Activated B cell treated with CpG ODN at 0.5 μM for 24 hours (primary cell): ENCODE measurements at places on chromosomes 5 and 9. TPM values are rescaled to one million over a fixed set of nuclear protein-coding genes. Genes with fewer than 3 reads are reported as not detected.

Gene NEUROG1
- not detected in 2 replicates for total RNA-seq

Gene IFNA4
- total RNA-seq: not detected in 2 replicates

Gene ADGRV1
- total RNA-seq: 0.13 TPM in 1 of 2 replicates, not detected in the other

Gene TAF11L5
- total RNA-seq: not detected in 2 replicates

Gene ZNF658
- total RNA-seq: 3.7 and 4.7 TPM in 2 replicates

Gene PCDHA2
- not detected in 2 replicates for total RNA-seq

Gene HCN1
- not detected in 2 replicates for total RNA-seq

Gene SLC6A18
- total RNA-seq: not detected in 2 replicates

Gene SLC22A4
- total RNA-seq: not detected in 2 replicates

Gene RAD50
- 42.5 and 42.6 TPM in 2 replicates for total RNA-seq

Gene SLC25A25
- total RNA-seq: 8.0 and 9.4 TPM in 2 replicates

Gene RNF130
- total RNA-seq: 17.6 and 18.5 TPM in 2 replicates

Gene PRRC1
- 33.6 and 34.7 TPM in 2 replicates for total RNA-seq

Gene SLC6A7
- total RNA-seq: not detected in 2 replicates

Gene KCNV2
- not detected in 2 replicates for total RNA-seq

Gene GFPT2
- 0.39 and 0.62 TPM in 2 replicates for total RNA-seq

Gene GPR21
- 0.95 and 1.6 TPM in 2 replicates for total RNA-seq

Gene CAVIN4
- 0.09 TPM in 1 of 2 replicates, not detected in the other for total RNA-seq

Gene HK3
- 0.10 and 0.55 TPM in 2 replicates for total RNA-seq

Gene CAMK2A
- not detected in 2 replicates for total RNA-seq

Gene SPATA31D4
- not detected in 2 replicates for total RNA-seq

Gene PLEKHG4B
- total RNA-seq: not detected in 2 replicates

Gene RASGRF2
- total RNA-seq: 0.22 and 0.64 TPM in 2 replicates

Gene FST
- not detected in 2 replicates for total RNA-seq

Gene PCDHGB4
- total RNA-seq: 0.91 and 1.2 TPM in 2 replicates

Gene LRRC19
- total RNA-seq: not detected in 2 replicates

Gene PLAC8L1
- 0.37 and 0.78 TPM in 2 replicates for total RNA-seq

Gene CCDC192
- not detected in 2 replicates for total RNA-seq

Gene ANKRD33B
- 156 and 170 TPM in 2 replicates for total RNA-seq

Gene SLC28A3
- total RNA-seq: not detected in 2 replicates

Gene ANKRD34B
- not detected in 2 replicates for total RNA-seq

Gene LCN2
- total RNA-seq: not detected in 2 replicates

Gene BTNL9
- total RNA-seq: 24.3 and 27.6 TPM in 2 replicates

Gene ADGRD2
- not detected in 2 replicates for total RNA-seq

Gene TMEM215
- total RNA-seq: not detected in 2 replicates

Gene SELENOP
- total RNA-seq: not detected in 2 replicates

Gene ZNF366
- total RNA-seq: not detected in 2 replicates

Gene TLE1
- 15.6 and 16.3 TPM in 2 replicates for total RNA-seq

Gene MORN5
- not detected in 2 replicates for total RNA-seq
